Stimulated activated CD8-positive, alpha-beta memory T cell treated with anti-CD3 and anti-CD28 coated beads, Interleukin-4, amount 100 ng/mL, for 4 hours (primary cell): ENCODE measurements at places on chromosomes 1 and 21.

DNA sequence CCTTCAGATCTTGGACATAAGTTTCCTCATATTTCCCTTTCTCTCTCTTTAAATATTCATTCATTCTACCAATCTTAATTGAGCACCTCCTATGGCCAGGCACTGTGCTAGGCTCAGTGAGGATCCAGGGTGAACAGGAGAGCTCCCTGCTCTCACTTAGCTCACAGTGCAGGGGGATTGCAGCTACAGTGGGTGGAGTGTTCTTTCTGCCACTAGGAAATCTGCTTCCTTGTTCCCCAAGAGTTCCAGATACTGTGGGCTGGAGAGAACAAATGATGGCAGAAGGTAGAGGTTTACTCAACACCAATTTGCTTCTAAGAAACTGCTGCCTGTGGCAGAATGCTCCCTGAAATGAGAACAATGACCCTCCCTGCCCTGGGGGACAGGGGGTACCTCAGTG is 5.1 kb upstream of the FABP3 start:
- DNase-seq = no peak

DNA sequence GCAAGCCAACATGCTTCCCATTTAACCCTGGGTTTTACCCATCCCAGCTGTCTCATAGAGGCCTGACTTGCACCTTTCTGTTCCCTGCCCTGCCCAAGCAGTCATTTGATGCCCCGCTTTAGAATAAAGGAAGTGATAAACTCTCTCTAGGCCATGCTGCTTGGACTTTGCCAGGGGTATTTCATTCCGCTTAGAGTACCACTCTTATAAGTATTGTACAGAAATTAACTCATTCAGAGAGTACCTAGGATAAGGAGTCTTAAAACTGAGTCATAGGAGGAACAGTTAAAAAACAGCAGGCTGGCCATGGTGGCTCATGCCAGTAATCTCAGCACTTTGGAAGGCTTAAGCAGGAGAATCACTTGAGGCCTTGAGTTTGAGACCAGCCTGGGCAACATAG is 21.0 kb upstream of the LYST start:
- no peak for DNase-seq

DNA sequence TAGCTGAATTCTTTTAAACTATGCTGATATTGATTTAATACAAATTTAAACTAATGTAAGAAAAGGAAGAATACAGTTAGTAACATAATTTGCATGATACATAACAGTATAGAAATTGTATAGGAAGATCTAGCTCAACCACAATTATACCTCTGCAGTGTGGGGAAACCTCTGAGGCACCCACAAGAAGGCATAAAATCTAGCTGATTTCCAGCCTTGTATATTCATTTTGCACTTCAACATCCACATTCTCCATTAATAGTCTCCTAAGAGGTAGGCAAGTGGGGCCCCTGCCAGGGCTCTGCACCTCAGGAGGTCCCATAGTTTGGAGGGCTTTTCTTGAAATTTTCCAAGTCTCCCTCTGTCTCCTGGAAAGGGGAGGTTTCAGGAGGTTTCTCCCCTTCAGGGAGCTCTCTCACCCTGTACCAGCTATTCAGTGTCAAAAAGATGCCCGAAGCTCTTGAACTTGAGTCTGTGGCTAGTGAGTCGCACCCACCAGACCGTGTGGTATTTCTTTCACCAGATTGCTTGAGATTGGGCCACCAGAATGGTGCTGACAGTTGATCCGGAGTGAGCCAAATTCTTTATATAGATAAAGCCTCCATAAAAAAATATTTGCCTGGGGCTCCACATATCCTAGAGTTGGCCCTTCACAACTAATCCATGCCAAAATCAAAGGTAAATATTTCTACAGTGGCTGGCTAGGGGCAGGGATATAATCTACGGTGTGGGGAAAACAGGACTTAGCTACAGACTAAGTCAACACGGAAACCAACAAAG is 108.2 kb downstream of the TIAM1 start:
- DNase-seq = no peak

GRCh38 chr1:246587032-246587431 is 20.8 kb downstream of the CNST start:
- no peak for DNase-seq

DNA sequence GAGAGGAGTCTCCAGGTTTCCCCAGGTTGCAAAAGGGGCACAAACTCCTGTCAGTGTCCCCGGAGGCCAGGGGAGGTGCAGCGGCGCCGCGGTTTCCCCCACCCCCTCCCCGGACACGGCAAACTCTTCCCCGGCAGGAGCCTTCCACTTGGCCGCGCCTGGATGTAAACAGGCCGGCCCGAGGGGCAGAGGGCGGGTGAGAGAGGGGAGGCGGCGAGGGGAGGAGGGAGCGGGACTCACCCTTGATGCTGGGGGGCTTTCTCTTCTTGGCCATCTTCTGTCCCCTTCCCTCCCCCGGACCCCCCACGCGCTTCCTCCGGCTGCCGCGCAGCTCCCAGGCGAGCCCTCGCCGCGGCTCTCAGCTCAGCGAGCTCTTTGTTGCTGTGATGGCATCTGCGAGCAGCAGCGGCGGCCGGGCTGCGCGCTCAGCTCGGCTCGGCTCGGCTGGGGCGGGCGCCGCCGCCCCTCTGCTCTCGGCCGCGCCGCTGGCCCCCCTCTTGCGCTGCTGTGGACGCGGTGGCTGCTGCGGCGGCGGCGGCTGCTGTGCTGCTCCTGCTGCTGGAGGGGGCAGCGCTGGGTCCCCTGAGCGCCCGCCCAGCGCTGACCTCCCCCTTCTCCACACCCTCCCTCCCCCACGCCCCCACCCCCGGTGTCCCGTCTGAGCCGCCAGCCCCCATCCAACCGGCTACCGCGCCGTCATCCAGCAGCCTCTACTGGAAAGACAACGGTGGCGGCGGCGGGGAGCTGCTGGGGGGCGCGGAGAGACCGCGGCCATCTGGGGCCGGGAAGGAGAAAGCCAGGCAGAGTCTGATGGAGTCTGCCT is 4.9 kb upstream of the SLC44A5 start:
- no peak for DNase-seq

DNA sequence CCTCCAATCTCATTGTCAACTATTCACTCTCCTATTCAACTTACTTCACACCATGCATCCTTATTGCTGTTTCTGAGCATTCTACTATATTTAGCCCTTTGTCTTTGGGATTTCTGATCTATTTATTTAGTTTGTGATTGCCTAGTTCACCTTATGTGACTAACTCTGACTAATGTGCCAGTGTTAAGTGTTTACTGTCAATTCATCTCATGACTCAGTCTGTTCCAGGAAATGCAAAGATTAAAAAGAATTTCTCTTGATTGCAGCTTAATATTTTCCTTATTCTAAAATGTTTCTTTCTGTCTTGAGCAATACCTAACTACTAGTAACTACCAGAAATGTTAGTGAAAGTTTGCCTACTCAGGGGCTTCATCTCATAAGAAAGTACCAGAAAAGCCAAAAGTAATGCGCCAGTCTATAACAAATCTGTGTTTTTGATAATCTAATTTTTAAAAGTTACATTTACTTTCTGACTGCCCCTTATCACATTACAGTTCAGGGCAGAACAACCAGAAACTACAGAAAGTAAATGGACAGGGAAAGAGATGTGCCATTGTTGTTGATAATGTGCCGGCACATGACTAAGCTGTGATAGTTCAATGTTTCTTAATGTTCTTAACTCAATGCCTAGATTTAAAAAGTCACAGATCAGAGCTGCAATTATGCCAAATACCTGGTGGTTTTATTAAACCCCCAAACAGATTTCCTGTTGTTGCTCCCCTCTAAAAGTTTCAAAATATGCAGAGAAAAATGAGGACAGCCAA is 556.5 kb downstream of the PTBP2 start:
- DNase-seq = no peak

- DNase-seq = no peak
Measured at GRCh38 chr1:151175863-151176262, at the start of gene TMOD4. Gene TMOD4, minus strand, starts transcription at chr1:151175981. Its CDS starts 1,106 bp downstream, at chr1:151174875.

GRCh38 chr1:107142666-107143065 is 1.8 kb downstream of the NTNG1 start:
- DNase-seq = no peak

- no peak for DNase-seq
Measured at GRCh38 chr1:177969109-177969508, 749 bp downstream of the SEC16B start.

- DNase-seq = no peak
Measured at GRCh38 chr1:32903991-32904785, 3.0 kb upstream of the TMEM54 start.

- DNase-seq = no peak
Measured at GRCh38 chr21:14275702-14276205, 59.8 kb downstream of the RBM11 start.

DNA sequence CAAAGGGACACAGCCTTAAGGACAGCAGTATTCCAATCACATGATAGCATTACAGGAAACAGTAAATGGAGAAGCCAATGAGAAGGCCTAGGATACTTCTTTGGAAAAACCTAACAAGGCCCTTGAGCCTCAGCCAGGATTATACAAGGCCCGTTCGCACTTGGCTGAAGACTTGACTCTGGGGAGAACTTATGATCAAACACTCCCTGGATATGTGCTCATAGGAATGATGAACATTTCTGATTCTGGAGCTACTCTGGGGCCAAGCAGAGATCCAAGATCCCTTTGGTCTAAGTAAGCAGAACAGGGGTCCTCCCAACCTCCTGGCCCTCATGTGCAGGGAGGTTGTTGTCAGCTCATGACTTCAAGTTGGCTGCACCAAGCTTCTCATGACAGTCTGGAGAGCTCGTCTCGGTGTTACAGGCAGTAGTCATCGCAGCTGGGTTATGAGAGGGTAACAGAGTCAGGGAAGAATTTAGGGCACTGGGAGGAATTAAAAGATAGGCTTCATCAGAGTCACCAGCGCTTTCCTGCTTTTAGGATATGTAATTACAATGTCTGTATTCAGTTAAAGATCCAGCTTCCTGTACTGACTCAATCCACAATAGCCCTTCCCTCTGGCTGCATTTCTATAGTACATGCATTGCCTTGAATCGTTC is 92.5 kb upstream of the IRF2BP2 start:
- no peak for DNase-seq

GRCh38 chr1:218669431-218669830 is 324.3 kb downstream of the TGFB2 start:
- DNase-seq = no peak

DNA sequence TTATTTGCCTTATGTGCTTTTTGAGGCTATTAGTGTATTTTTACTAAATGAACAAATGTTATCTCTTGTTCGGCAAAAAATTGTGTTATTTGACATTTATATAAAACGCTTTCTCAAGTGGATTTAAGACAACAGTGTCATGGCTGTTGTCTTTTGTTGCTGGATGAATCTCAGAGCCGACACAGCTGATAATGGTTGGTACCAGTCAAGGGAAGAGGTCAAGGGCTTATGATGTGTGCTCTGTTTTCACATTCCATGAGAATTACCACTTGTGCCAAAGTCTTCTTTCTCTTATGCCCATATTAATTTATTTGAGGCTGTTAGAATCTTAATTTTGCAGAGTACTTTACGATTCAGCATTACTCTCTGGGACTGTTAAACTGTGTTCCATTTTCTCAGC is 17.9 kb upstream of the CD101 start:
- DNase-seq = no peak

- DNase-seq = no peak
Measured at GRCh38 chr1:214902636-214903320, 179.8 kb upstream of the KCNK2 start.

DNA sequence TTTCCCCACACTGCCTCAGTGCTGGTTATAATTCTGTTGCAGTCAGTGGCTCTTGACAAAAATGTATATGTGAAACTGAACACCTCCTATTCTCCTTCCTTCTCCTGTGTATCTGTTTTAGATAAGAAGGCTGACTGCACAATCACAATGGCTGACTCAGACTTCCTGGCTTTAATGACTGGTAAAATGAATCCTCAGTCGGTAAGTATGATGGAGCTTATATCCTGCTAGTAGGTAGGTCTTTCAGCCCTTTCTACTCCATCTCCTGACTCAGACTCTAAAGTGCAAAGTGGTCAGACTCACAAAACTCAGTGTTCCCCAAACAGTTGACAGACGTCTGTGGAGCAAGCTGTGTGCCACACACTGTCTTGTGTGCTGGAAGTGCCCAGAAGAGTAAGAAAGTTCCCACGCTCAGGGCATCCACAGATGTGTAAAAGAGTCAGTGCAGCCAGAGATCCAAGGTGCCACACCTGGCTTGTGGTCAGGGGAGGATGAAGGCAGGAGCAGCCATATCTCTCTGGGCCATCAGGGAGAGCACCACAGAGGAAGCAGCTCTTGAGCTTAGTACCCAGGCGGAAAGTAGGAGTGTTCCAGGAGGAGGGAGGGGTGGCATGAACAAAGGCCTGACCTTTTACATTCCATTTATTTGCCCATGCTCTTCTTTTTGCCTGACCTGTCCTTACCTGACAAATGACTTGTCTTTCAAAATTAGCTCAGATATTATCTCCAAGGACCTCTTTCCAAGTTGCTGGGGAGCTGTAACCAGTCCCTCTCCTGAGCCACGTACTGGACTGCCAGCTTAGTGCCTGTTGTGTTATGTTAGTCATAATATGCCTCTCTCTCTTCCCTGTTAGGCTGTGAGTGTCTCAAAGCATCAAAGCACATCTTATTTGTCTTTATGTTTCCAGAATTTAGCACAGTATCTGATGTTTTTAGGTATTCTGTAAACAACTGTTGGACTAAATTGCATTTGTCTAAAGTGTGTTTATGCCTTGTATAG is 14.0 kb upstream of the PODN start:
- no peak for DNase-seq

GRCh38 chr1:162676750-162677149 is 44.5 kb downstream of the DDR2 start:
- no peak for DNase-seq

DNA sequence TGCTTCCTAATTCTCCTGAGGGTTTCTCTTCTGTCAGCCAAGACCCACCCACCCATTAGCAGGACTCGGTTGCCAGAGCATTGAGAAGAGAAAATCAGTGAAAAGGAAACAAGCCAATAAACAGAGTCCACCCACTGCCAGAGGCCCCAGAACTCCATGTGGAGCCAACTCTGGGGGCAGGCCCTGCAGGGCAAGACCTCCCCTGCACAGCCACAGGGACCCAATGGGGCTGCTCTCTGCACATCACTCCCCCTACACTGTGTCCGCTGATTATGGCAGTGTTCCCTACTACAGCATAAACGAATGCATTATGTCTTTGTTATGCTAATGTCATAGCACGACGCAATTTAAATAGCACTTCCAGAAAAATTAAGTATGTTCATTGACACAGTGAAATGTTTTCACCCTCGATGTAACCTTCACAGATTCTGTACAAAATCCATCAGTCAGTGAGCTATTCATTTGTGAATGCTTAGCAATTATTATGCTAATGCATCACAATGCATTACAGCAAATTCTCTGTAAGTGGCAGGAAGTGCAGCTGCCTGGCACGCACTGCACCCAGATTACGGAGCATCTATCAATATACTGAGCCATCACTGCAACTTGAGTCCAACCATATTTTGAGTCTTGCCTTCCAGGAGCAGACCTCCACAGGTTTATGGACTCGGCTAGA is 56.4 kb downstream of the GRIK3 start:
- no peak for DNase-seq

GRCh38 chr1:178518894-178519293 is 6.0 kb downstream of the TEX35 start:
- no peak for DNase-seq

GRCh38 chr21:43933680-43934079 is 68.7 kb downstream of the AGPAT3 start:
- no peak for DNase-seq
